ENCODE measurements at places on chromosomes 7 and 10.

DNA sequence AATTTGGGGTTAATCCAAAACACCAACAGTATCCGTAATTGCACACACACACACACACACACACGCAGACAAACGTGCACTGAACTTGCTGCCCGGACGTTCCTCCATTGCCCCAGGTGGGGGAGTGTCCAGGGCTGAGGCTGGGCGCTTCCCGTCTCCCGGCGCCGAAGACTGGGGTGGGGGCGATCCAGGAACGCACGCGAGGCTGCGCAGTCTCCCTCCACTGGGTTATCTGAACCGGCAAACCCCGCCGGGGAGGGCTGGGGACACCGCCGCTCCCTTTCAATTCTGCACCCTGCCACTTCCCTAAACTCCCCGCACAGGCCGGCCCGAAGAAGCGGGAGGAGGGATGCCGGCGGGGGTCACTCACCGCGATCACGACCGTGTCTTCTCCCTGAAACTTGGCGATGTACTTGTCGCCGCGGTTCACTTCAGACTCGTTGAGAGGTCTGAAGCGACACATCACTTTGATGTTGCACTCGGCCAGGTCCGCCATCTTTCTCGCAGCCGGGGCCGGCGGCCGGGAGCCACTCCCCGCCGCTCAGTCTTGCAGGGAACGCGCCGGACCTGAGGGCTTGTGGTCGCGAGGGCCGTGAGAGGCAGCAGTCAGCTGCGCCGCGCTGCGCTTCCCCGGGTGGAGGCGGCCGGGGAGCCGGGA, 618 bp downstream of the KIF5B start:
- peak; percentile 59 for DNase-seq

DNA sequence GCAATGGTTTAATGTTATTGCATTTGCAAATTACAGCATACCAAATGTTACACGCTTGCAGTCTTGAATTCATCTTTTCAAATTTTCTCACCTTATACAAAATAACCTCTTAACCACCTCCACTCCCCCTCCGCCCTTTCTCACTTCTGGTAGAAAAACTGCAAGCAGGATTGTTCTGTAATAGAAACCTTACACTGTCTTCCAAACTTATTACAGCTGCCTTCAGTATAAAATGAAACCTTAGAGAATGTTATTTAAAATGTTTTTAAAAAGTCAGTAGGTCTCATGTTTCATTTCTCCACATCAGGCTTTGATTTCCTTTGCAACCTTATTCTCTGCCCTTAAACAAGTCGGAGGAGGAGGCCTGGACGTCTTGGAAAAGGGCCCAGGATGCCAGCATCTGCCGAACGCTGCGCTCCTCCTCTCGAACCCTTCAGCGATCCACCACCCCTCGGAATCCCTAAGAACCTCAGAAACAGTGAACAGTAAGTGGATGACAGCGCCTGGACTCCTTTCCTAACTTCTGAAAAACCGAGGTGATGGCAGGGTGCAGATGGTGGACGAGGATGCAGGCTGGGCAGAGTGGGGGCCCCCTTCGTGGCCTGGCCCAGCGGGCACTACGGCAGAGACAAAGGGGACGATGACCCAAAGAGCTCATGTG, 74.0 kb downstream of the FGFR2 start:
- no peak for DNase-seq

DNA sequence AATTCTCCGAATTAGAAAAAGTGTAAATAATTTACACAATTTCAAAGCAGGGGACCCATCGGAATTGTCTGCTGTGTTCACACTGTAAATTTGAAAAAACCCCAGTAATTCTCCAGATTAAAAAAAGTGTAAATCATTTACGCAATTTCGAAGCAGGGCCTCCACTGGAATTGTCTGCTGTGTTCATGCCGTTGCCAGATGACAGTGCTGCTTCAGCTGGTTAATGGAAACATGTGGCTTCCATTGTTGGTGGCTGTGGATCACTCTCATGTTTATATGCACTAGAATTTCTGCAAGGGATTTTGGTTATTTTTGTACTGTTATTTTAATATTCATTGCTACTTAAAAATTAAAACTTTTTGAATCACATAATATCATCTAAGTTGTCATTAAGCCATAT, 88.8 kb upstream of the ELMO1 start:
- DNase-seq: no peak

- DNase-seq: no peak
Measured at GRCh38 chr7:37408291-37409228, 40.1 kb downstream of the ELMO1 start.

DNA sequence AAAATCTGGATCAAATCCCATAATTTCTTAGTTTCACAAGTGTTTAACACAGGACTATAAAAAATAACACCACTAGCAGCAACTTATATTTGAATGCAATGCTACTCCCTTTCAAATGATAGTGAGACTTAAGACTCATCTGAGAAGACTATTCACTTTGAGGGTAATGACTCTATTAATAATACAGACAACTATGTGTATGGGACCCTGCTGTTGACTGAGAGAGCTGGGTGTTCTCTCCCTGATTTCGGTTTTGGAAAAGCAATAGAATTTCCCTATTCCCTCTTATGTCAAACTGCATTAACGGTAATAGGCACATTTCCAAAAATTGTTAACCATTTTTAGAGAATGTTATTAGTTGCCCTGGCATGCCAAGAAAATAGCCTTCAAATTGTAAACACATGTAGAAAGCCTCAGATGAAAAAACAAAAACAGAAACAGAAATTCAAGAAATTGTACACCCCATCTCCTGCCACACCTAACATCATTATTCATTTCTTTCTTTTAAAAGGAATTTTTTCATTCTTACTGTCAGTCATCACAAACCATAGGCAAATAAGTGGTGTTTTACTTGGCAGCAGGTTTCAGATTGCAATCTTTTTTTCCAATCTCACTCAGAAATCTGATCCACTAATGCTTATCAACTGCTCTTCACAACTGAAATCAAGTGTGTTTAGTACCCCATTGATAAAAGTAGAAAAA, 153.7 kb downstream of the TFPI2 start:
- no peak for DNase-seq

GRCh38 chr7:78953726-78954363, 499.6 kb downstream of the MAGI2 start:
- no peak for DNase-seq

- DNase-seq: no peak
Measured at GRCh38 chr10:35194471-35194870, 67.8 kb downstream of the CREM start.

GRCh38 chr10:30873411-30873810, 158.3 kb downstream of the ZNF438 start:
- no peak for DNase-seq

- no peak for DNase-seq
Measured at GRCh38 chr10:54402576-54402975, 398.5 kb downstream of the PCDH15 start.

- DNase-seq: no peak
Measured at GRCh38 chr10:22633528-22633927, 80.8 kb downstream of the PIP4K2A start.

DNA sequence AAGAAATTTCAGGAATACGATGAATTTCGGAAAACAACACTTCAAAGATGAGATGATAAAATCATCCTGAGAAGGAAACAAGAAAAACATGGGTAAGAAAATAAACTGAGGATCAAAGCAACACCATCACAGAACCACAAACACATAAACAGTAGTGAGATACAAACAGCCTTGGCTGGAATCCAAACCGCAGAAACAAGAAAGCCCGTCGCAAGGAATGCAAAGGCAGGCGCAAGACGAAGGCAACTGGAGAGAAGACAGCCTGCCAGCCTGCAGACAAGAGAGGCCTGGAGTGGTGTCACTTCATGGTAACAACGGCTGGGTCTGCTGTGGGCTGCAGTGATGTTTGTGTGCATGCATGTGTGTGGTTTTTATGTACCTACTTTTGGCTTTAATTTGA, 61.8 kb upstream of the DRGX start:
- no peak for DNase-seq

- DNase-seq: no peak
Measured at GRCh38 chr10:51357170-51357569, 282.9 kb downstream of the PRKG1 start.

DNA sequence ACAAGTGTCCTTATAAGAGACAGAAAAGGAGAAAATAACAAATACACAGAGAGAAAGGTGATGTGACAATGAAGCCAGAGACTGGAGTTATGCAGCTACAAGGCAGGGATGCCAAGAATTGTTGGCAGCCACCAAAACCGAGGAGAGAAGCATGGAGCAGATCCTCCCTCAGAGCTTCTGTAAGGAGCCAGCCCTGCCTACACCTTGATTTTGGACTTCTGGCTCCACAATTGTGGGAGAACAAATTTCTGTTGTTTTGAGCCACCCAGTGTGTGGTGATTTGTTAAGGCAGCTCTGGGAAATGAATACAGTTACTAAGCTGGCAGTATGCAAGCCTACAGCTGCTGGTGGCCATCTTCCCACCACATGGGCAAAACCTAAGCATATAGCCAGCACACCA, 163.6 kb downstream of the GRM8 start:
- no peak for DNase-seq

DNA sequence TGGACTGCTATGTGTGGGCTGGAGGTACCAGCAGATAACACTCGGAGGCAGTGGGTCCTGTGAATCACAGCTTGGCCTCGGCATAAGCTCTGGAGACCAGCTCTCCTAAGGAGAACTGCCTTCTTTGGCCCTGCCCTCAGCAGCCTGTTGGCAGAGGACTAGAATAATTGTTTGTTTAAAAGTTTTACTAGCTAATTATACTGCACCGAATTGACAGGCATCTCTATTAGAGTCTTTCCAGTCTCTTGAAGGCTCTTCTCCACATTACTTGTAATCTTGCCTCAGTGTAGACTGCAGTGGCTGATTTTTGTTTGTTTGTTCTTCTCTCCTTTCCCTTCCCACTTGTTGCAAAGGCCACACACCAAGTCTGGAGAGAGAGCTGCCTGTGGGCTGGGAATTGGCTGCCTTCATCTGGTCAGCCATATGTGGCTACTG, 183.2 kb downstream of the AUTS2 start:
- no peak for DNase-seq

GRCh38 chr10:124470544-124471434, 9.2 kb downstream of the LHPP start:
- no peak for DNase-seq

DNA sequence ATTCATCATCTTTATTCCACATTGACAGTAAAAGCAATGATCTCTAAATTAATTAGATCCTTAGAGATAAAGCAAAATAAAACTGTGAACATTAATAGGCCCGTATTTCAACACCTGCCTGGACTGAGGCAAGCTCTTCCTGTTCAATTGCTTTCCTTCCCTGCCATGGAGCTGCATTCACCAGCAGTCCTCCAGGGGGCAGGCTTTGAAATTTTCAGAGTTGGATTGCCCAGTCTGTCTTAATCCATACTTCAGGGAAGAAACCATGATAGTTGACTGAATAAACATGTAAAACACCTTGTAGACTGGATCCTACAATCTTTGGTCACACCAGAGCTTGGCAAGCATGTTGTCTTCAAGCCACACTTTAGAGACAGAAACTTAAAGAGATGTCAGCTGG, 936.6 kb downstream of the NRG3 start:
- DNase-seq: no peak
